ENCODE measurements at places on chromosomes 6 and 20.

DNA sequence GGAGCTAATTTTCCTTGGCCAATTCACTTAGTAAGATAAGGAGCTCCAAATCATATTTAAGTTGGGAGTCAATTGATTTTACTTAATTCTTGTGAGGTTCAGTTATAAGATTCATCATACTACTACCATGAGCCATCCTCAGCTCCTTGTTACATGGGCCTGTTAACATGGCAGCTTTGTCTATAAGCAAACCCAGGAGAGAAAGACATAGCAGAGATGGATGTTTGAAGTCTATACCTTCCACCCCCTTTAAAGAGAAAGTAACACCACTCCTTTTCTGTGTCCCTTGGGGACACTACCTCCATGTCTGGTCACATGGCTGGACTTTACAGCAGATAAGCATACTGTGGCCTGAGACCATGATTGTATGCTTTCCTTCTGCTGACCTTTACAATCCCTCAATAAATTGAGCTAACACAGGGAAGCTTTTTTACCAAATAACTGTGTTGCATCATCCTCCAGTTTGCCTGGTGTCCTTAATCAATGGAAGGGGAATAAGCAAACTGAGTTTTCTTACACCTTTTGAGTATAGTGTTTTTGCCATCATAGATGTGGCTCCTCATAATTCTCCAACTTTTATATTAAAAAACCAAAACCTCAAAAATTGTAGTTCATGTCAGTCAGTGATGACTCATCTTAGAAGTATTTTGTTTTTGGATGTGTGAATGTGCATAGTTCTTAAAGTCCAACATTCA is 9.8 kb upstream of the ZNFX1 start:
- no peak for DNase-seq

GRCh38 chr6:57147955-57148858 is 23.9 kb upstream of the BAG2 start:
- DNase-seq, result no peak

GRCh38 chr20:48393737-48394314 is 434.0 kb downstream of the PREX1 start:
- DNase-seq, result no peak

DNA sequence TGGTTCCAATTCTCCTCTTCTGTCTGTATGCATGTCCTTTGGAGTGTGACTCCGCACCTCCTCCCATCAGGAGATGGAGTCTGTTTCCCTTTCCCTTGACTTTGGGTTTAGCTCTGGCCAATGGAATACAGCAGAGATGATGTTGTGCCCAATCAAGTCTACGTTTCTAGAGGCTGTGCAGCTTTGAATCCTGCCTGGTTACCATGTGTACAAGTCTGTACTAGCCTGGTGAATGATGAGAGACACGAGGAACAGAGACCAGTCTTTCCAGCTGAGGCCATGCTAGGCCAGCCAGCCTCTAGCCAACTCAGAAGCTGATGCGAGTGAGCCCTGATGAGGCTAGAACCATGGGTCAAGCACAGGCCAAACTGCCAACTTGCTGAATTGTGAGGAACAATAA is 83.2 kb downstream of the LAMP5 start:
- no peak for DNase-seq

- no peak for DNase-seq
These were observed 238.5 kb upstream of the RAB32 start for GRCh38 chr6:146305092-146305491.

DNA sequence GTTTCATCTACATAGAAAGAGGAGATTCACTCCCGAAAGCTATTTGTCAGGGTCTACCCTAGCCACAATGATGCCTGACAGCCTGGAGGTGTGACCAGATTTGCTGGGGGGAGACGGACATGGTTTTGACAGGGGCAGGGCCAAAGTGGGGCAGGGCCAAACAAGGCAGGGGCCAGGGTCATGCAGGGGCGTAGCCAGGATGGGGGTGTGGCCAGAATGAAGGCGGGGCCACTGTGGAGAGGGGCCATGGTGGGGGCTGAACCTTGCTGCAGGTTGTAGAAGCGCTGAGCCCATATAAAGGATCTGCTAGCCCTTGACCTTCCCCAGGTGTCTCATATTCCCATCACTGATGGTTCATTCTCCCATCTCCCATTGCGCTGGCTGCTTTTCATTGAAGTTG is 184.1 kb upstream of the SULF2 start:
- no peak for DNase-seq

GRCh38 chr6:134835993-134836392 is 113.9 kb downstream of the ALDH8A1 start:
- DNase-seq, result no peak

DNA sequence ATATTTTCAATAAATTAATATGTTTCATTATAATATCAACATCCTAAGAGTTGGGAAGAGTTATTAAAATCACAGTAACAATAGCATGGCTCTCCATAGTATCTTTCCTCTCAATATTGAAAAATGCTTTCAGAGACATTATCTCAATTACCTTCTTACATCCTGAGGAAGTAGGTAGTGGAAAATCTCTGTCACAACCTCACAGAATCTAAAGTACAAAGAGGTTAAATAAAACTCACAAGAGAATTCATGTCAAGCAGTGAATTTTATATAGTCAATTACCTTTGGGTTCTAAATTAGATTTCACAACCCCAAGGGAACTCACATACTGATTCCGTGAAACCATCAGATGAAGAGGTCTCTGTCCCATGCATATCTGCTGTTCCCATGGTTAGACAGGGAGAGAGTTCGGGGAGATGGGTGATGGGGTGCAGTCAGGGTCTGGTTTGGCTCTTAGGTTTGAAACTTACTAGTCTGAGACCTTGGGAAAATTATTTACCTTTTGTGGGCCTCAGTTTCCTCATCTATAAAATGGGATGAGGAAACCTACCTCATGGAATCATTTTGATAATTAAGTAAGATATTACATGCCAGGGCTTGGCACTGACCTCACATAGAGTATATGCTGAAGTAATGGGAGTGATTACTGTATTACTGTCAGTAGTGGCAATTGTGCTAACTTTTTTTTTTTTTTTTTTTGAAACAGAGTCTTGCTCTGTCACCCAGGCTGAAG is 74.0 kb upstream of the SNX9 start:
- DNase-seq, result no peak

DNA sequence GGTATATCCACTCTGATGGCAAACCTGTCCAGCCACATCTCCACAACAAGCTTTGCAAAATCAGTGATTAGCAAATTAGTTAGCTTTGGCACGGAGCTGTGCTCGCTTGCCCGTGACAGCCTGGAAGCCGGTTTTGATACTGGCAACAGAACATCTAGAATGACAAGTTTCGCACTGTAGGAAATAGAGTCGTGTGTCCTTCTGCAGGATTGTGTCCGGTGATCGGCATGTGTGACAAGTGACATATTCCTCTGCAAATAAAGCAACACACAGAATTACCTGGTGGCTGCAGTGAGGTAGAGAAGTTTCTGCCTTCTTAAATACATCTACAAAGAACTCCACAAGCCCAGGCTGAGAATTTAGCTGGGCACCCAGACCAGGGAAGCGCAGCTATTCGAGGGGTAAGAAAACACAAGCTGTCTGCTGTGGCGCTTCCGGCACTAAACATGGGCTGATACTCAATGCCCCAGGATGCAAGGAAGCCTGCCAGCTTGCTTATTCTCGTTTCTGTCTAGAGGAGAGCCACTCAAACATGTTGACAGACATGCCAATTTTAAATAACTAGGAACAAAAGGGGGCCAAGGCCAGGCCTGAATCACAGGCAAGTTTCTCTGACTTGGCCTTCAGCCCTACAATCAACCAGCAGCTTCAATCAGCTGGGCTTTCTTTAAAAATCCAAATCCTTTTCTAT is 22.2 kb downstream of the EIF2S2 start:
- DNase-seq, result no peak

- DNase-seq, result no peak
These were observed 300.2 kb downstream of the CLIC5 start for GRCh38 chr6:45715508-45715803.

DNA sequence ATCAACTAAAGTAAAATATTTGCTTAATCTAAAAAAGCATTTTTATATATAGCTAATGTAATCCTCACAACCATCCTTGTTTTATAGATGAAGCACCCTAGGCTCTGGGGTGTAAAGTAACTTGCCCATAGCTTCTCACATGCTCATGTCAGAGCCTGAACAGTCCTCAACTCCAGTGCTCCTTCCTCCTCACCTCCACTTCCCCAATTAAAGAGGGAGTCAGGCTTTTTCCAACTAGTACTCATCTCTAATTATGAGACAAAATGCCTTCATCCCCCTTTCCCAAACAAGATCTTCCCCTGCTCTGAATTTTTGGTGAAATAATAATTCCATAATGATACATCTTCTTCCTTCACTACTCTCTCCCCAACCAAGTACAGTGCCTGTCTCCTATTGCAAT is 290.8 kb upstream of the PRDM1 start:
- no peak for DNase-seq

- DNase-seq, result no peak
These were observed 580.0 kb upstream of the ZNF337 start for GRCh38 chr20:26276554-26277210.

- DNase-seq, result no peak
These were observed 71.5 kb upstream of the B3GAT2 start for GRCh38 chr6:71028236-71028876.

GRCh38 chr6:63663147-63663955 is 27.7 kb downstream of the PHF3 start:
- DNase-seq, result peak; percentile 12

DNA sequence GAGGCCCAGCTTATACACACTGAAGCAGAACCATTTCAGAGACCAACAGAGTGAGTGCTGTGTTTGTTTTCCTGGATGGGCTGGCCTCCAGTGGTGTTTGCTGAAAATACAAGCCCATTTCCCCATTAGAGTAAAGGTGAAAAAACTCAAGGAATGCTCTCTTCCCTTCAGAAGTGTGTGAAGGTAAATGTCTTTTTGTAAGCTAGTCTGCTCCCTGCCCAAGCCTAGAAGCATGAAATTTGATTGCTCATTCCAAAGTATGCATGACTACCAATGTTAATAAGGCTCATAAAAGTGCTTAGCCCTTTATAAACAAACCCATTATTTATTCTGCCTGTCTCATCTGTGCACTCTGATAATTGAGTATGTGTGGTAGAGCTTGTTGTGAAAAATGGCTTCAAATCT is 59.1 kb downstream of the ADGRF1 start:
- no peak for DNase-seq

DNA sequence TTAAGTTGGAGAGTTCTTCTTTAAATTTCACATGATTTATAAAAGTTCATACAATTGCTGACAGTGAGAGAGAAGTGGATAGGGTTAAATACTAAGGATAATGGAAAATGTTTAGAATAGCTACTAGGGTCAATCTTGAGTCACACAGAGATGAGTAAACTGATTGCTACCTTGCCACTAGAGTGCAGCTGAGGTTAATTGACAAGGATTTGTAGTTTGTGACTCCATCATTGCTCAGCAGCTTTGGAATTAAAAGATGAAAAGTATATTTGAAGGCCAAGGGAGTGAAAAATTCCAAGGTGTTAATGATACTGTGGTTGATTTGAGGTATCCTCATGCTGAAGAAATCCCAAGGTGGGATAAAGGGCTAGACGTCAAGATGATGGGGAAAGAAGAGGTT is 524.0 kb downstream of the UTRN start:
- DNase-seq, result no peak

GRCh38 chr6:37507077-37507476 is 7.4 kb upstream of the CCDC167 start:
- no peak for DNase-seq

GRCh38 chr20:20447196-20447595 is 79.3 kb downstream of the INSM1 start:
- no peak for DNase-seq

DNA sequence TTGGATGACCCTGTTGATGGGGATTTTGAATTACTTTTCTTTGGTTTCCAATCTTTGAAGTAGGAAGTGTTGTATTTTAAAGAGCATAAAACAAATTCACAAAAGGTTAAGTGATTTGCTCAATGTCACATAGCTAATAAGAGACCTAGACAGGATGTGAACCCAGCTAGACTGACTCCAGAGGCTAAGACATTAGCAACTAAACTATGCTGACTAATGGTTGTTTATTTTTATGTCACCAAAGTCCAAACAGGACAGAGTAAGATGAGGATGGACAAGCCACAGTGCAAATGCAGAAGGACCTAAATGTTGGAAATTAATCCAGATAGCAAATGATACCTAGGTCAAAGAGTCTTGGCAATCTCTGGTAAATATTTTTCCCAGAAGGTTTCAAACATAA is 38.0 kb downstream of the OGFRL1 start:
- DNase-seq, result no peak

GRCh38 chr6:143598466-143599080 is 79.2 kb upstream of the PHACTR2 start:
- DNase-seq, result no peak

GRCh38 chr20:15342991-15343523 is 1005.6 kb upstream of the FLRT3 start:
- DNase-seq, result no peak

- DNase-seq, result no peak
These were observed 2.3 kb downstream of the PXDC1 start for GRCh38 chr6:3749067-3749841.

- no peak for DNase-seq
These were observed 73.8 kb downstream of the SCML4 start for GRCh38 chr6:107750176-107750797.

DNA sequence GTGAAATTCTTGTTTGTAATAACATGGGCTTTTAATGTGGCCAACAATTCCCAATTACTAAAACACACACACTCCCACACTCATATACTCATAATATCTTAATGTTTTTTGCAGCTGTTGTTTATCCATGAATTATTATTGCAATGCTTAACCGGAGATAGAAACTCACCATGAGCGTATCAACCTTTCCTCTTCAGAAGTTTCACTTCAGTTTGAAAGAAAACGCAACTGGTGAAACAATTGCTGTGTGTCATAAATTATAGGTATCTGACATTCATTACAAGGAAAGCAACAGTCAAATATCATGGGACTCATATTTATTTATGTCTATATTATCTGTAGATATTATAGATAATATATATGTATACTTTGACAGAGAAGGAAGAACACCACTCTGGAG is 104.1 kb downstream of the HDGFL1 start:
- DNase-seq, result no peak

- no peak for DNase-seq
These were observed 227.0 kb downstream of the PHF3 start for GRCh38 chr6:63862486-63863198.

- no peak for DNase-seq
These were observed 85.0 kb upstream of the CEP85L start for GRCh38 chr6:118736440-118736839.

GRCh38 chr6:53433261-53433950 is 84.7 kb upstream of the ELOVL5 start:
- DNase-seq, result no peak

Data from A673 (cell line).